ENCODE measurements at places on chromosomes 6 and 20.

DNA sequence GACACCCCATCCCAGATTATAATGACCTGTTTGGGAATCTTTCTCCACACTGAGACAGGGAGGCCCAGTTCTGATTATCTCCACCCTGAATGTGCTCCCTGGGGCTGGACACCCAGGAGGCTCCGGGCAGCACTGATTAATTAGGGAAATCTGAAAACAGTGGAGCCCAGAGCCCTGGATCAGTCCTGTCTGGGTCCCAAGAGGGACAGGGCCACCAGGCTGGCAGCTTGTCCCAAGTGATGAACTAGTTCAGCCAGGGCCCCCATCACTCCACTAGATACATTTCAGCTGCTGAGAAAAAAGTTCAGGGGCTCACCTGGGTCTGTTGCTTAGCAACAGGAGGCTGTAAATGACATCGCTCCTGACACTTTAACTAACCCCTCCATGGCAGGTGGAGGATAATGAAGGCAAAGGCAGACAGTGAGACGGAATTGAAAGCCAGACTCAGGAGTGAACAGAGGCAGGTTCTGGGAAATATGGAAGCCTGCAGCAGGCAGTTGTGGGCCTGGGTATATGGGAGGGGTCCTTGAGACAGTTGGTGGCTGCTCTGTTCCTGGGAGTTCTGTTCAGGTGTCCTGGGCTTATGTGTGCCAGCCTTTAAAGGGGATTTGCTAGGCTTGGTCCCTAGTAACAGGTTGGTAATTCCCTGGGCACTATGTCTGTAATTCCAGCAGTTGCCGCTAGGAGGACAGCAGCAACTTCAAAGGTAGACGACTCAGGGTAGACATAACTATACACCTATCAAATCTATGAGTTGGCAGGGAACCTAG, 78.3 kb upstream of the CTNNBL1 start:
- DNase-seq = no peak

DNA sequence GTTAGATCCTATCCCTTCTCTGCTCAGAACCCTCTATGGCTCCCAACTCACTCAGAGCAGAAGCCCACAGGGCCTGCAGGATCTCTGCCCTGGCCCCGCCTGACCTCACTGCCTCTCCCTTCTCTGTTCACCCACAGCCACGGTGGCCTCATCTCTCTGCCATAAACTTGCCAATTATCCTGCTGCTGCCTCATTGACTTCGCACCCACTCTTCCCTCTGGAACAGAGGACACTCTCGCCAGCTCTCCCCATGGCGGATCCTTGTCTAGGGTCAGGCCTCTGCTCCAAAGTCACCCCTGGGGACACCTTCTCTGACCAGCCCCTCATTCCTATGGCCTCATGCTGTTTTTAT, 86.4 kb downstream of the CEBPB start:
- no peak for DNase-seq

- DNase-seq = no peak
Observed at GRCh38 chr6:89980353-89980752, 86.1 kb downstream of the GJA10 start.

- DNase-seq = no peak
Observed at GRCh38 chr6:45537539-45537938, 159.8 kb upstream of the SUPT3H start.

DNA sequence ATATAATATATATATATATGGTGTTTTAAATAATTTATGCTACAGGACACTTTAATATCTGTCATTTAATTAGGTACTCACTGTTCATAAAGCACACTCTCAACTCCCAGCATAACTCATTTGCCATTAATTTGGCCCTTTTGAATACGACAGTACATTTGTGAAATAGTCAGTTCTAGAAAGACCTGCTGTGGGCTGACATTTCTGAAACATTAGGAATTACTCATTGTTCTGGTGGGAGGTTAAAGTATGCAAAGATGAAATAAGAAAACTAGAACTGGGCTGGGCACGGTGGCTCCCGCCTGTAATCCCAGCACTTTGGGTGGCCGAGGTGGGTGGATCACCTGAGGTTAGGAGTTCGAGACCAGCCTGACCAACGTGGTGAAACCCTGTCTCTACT, 497.5 kb downstream of the UTRN start:
- DNase-seq = no peak

DNA sequence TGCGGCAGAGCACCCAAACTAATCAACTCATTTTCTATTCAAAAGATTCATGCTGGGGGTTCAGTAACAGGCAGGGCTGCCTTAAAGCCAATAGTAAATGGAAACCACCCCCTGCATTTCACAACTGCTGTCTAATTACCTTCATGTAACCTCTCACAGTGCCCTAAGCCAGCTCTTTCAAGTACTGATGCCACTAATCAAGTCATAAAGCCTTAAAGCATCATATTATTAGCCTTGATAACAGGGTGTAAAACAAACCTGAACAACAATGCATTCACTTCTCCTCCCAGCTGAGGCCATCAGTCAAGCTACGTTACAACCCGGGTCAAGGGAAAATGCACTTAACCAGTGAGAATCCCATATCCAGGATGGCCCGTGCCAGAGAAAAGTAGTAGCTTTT, 33.0 kb downstream of the TRERF1 start:
- DNase-seq = no peak

DNA sequence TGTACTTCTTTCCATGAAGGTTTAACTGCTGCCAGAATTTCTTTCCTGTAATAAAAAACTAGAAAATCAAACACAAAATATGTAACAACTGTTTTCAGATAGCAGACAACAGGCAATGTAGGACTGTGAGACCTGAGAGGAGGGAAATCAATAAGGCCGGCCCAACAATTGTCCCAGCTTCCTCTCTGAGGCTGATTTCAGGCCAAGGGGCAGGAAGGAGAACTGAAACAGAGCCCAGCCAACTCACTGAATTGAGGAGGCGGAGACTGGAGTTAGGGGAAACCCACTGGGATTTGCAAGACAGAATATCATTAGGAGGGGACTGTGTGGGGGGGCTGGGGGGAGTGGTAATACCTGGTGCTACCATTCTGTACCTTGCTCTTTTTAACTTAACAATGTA, 42.2 kb downstream of the FLRT3 start:
- no peak for DNase-seq

- no peak for DNase-seq
Observed at GRCh38 chr6:167984876-167985604, 12.4 kb upstream of the KIF25 start.

DNA sequence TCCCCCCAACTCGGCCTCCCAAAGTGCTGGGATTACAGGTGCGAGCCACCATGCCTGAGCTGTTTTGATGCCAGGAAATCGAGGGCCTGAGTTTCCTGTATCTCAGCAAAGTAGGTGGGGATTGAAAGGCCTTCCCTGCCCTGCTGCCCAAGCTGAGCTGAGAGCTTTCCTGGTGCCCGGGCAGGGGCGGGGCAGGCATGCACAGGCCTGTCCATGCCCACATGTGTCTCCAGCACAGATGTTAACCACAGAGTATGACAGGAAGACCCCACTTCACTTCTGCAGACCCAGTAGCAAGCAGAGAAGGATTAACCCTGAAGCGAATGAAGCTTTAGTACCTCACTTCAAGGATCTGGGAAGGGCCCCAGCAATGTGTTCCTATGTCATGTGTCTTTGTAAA, 66.0 kb downstream of the GPR6 start:
- no peak for DNase-seq

DNA sequence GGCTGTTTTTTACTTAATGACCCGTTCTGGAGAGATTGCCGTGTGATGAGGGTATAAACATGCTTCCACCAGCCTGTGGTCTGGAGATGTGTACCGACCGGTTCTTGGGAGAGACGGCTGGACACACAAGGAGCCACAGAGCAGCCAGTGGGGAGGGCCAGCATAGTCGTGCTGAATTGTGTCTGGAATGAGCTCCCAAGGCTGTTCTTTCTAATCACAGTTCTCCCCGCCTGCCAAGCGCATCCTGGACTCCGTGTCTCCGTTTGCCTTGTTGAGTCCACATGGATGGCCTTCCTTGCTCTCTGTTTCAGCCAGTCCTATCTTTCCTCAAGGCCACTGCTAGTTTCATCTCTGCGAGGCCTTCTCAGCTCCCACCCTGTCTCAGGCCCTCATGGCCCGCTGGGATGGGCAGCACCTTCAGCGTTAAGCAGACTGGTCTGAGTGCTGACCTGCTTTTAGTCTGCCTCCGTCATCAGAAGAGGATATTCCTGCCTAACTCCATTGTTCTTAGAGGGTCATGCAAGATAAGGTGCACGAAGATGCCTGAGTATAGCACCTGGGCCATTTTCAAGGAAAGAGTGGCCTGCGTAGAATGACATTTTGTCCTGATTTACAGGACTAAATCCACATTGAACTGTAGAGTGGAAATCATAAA, 20.6 kb downstream of the MANBAL start:
- DNase-seq = no peak

- no peak for DNase-seq
Observed at GRCh38 chr6:10854922-10855632, 16.7 kb upstream of the MAK start.

DNA sequence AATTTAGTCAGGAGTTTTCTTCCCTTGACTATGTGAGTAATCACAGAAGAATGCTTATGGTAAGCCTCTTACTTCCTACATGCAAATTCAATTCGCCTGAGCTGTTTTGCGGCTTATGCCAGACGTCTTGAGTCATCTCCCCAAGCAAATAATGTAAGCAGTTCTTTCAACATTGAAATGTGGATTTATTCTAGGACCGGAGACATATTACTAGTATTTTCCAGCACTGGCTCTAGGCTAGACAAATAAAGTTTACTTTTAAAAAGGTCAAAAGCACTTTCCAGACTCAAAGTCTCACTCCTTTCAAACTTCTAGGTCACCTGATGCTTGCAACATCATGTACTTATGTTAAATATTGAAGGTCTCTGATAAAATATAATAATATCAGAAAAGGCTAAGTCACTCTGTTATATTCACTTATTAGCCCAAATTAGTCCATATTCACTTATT, 38.1 kb upstream of the NOX3 start:
- peak; percentile 7 for DNase-seq

DNA sequence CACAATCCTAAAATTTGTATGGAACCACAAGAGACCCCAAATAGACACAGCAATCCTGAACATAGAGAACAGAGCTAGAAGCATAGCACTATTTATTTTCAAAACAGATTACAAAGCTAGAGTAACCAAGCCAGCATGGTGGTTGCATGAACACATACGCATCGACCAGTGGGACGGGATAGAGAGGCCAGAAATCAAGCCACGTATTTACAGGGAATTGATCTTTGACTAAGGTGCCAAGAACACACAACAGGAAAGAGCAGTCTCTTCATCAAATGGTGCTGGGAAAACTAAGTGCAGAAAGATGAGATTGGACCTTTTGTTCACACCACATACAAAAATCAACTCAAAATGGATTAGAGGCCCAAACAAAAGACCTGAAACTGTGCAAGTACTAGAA, 21.1 kb downstream of the TTLL2 start:
- DNase-seq = no peak

- DNase-seq = no peak
Observed at GRCh38 chr20:60255415-60255814, 297.2 kb downstream of the CDH26 start.

DNA sequence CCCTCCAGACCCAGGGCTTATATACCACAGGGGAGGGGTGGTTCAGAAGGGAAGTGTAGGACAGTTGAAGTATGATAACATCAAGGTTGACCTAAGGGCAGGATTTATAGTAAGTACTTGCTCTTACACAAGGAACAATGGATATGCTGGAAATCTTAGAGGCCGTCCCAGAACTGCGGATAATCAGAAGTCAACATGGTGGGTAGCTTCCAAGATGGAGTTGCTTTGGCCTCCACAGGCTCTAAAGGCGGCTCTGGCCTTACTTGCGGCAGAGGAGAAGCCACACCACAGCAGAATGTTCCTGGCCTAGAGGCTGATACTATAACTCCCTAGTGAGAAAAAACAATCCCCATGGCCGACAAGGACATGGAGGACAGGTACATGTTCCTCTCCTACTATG, 344.7 kb downstream of the CDC5L start:
- no peak for DNase-seq

GRCh38 chr6:17835784-17836183, 129.1 kb upstream of the NUP153 start:
- no peak for DNase-seq

DNA sequence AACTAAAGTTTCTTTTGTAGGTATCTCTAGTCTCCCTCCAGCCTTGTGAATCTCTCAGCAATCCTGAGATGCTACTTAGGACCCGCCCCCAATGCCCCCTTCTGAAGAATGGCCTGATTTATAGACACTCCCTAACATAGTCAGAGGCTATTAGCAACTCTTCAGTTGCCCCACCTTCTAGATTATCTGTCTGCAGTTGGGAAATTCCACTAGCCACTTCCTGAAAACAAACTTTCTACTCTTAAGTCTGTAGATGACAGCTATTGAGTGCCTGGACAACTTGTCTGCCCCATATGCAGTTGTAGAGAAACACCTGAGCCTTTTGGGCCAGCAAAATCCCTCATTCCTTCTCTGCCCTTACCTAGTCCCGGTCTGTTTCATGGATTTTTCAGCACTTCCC, 188.2 kb upstream of the PREP start:
- no peak for DNase-seq

GRCh38 chr20:9021699-9022098, 47.2 kb upstream of the PLCB4 start:
- DNase-seq = no peak

GRCh38 chr20:56406910-56407309, 5.2 kb upstream of the CASS4 start:
- no peak for DNase-seq

GRCh38 chr6:125944434-125944816, 12.1 kb upstream of the HINT3 start:
- DNase-seq = no peak

DNA sequence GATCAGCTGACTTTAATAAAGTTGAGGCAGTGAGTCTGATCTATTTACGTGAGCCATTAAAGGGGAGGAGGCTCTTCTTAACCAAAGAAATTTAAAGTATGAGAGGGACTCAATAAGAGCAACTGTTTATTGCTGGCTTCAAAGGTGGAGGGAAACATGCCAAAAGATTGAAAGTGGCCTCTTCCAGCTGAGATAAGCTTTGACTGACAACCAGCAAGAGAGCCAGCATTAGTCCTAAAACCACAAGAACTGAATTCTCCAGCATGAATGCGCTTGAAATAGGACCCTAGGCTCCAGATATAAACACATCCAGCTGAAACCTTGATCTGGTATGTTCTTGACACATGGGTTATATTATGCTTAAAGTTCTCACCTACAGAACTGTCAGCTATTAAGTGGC, 123.1 kb upstream of the GJE1 start:
- no peak for DNase-seq

DNA sequence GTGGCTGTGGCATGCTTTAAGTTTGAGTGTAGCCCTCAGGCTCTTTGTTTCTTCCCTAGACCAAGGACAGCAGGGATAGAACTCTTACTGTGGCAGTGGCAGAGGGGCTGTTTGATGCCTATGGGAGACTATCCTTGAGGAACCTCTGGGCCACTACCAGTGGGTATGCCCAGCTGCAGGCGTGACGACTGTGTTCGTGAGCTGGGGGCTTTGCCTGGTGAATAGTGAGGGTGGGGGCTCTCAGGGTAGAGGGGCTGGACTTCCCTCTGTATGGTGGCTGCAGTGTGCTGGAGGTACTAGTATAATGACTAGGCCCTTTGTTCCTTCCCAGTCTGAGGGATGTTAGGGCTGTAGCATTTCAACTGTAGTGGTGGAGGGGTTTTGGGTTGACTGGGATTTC, 1242.0 kb downstream of the KHDRBS2 start:
- DNase-seq = no peak

GRCh38 chr20:63782051-63782471, 42.5 kb downstream of the SLC2A4RG start:
- no peak for DNase-seq

Measured in GM12892 (cell line).